Pancreas (tissue), 10 donors: ENCODE measurements at places on chromosomes 3 and 15.
A peak's percentile ranks its signal among the peaks of the same experiment; 100 is the strongest.

- no peak for DNase-seq
These were observed 3.9 kb downstream of the GP5 start for GRCh38 chr3:194395212-194395611.

- no peak for DNase-seq
These were observed 128.0 kb downstream of the LRRN1 start for GRCh38 chr3:3927198-3927597.

DNA sequence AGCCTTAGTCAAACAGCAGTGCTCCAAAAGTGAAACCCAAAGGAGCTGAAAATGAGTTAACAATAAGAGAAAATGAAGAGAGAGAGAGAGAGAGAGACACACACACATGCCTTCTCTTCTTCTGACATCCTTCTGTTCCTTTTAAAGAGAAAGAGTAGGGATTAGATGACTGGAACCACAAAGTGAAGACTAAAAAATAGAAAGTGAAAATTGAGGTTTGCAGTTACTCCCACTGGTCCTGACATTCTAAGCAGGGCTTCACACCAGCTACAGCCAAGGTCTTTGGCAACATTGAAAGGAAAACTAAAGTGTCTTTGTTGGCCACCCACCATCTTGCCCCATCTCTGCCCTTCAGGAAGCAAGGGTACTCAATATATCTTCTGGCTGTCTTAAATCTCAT lies 59.2 kb downstream of the USP50 start:
- DNase-seq, result no peak

DNA sequence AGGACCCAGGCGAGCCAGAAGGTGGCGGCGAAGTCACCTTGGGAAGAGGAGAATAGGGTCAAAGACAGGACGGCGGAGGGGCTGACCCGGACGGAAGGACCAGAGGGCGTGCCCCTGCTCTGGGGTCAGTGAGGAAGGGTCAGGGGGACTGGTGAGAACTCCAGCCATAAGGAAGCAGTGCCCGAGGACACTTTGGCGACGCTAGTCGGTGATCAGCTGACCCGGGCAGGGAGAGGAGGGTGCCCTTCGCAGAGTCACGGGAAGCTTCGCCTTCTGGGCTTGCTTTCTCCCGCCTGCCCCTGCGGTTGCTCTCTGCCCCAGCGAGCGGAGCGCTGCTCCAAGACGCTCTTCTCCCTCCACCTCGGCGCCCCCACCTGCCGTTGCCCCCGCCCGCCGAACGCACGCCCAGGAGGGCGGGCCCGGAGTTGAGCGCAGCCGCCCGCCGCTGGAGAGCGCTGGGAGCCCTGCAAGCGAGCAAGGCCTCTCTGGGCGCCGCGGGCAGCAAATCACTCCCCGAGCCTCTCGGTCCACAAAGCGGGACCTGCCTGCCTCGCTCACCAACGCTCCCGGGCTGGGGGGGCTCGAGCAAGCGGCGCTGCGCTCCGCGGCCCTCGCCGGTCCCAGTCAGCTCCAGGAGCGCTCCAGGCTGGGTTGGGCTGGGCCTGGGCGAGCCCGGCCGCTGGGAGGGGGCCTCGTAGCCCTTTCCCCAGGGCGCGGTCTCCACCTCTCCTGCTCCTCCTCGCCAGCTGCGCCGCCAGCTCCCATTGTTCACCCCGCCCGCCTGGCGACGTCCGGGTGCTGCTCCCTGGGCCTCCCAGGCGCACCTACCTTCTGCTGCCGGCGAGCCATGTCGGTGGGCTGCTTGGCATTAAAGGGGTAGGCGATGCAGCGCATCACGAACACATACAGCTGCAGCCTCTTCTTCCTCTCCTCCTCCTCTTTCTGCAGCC lies 1.2 kb downstream of the CADPS start:
- DNase-seq, result peak; percentile 63

DNA sequence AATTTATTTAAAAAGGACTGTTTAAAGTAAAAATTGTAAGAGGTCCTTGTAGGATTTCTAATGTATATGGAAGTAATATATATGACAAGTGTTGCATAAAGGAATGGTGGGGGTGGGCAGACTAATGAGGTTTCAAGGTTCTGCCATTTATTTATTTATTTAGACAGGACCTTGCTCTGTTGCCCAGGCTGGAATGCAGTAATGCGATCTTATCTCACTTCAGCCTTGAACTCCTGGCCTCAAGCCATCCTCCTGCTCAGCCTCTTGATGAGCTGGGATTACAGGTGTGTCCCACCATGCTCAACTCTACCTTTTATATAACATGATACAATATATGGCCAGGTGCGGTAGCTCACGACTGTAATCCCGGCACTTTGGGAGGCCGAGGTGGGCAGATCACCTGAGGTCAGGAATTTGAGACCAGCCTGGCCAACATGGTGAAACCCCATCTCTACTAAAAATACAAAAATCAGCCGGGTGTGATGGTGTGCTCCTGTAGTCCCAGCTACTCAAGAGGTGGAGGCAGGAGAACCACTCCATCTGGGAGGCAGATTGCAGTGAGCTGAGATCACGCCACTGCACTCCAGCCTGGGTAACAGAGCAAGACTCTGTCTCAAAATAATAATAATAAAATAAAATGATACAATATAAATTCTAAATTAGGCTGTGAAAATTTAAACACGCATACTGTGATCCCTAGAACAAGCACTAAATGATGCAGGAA lies 33.8 kb upstream of the IGF2BP2 start:
- DNase-seq, result no peak

DNA sequence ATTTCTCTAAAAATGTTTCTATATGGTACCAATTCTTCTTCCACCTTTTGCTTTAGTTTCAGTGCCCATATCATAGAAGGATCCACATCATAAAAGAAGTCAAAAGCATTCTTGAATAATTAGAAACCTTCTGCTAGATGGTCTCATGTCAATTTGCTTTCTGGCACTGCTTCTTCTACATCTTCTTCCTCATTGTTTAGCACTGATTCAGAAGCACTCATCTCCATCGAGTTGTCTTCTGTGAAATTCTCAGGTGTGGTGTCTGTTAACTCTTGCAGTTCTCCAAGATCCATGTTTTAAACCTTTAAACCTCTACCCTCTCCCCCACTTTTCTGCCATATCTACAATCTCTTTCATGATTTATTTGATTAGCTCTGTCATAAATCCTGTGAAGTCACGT lies 154.8 kb downstream of the WDR76 start:
- no peak for DNase-seq
